Activated CD8-positive, alpha-beta memory T cell treated with anti-CD3 and anti-CD28 coated beads for 4 hours (primary cell): ENCODE measurements at places on chromosomes 2 and 18.

DNA sequence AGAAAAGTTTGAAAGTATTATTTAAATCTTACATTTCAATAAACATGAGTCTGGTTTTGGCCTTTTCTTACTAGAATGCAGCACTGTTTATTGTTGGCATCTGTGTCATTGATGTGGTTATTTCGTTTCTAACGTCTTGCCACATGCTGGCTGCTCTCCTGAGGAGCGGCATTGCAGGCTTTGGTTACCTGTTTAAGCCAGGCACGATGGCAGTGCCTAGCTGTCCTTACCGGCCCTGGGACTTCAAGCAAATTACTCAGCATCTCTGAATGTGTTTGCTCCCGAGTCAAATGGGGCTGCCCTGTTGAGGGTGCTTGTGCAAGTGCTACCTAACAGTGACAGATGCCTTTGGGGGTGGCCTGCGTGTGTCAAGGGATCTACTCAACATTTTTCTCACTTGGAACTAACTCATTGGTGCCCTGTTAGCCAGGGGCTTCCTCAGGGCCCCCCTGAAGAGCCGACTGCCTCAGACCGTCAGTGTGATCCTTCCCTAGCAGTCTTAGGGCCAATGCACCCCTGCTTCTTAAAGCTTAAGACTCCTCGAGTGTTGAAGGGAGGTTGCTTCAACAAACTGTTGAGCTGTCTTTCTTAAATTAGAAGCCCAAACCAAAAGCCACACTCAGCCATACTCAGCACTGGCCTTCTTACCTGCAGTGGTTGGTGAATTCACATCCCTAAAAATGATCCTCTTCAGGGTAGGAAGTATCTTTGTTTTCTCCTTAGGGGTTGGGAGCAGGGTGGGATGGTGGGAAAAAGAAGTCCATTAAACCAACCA is 151.5 kb downstream of the NCK2 start:
- no peak for DNase-seq

DNA sequence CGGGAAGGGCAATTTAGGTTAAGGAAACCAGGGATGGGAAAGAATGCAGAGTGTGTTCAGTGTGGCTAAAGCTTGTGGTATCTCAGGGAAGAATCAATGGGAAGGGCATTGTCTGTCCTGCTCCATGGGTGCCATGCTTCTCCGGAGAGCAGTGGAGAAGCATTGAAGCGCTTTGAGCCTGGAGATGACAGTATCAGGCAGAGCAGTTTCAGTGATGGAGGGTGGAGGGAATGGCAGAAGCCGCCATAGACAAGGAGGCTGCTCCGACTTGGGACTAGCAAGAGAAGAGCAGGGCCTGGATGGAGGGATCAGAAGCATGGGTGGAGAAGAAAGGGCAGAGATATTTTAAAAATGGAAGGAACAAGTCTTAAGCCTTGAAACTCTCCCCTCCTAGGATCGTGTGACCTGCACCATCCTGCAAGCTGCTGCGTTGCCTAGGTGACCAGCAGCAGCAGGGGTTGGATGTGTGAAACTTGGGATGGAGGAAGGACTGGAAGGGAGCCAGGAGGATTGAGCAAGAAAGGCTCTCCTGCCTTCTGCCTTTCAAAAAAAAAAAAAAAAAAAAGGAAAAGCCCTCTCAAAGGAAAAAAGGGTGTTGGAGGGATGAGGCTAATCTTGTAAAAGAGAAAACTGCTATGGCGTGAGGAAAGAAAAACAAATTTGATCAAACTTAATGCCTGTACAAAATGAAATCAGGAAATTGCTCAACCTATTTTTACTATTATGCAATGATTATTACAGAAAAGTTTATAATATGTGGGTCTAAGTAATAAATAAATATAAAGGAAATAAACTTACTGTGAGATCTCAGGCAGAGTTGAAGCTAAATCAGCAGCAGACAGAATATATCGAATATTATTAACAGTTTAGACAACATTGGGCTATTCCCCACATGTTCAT is 493.8 kb upstream of the NRP2 start:
- no peak for DNase-seq

DNA sequence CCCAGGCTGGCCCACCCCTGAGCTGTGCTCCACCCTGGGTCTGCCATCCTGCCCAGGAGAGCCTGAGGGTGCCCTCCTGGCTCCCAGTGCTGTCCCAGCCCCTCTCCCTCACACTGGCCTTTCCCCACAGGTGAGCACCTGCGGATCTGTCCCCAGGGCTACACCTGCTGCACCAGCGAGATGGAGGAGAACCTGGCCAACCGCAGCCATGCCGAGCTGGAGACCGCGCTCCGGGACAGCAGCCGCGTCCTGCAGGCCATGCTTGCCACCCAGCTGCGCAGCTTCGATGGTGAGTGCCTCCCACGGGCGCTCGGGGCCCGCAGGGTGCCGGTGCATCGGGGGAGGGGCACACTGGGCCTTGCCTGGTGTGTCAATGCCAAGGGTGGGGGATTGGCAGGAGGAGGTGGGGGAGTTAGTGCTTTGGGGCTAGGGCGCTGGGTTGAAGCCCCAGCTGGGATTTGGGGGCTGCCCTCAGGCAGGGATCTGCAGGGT is 23.5 kb downstream of the GPC1 start:
- DNase-seq = no peak

GRCh38 chr18:58947136-58947732 is 82.6 kb downstream of the ZNF532 start:
- no peak for DNase-seq

GRCh38 chr2:136452528-136452927 is 312.8 kb upstream of the THSD7B start:
- no peak for DNase-seq

DNA sequence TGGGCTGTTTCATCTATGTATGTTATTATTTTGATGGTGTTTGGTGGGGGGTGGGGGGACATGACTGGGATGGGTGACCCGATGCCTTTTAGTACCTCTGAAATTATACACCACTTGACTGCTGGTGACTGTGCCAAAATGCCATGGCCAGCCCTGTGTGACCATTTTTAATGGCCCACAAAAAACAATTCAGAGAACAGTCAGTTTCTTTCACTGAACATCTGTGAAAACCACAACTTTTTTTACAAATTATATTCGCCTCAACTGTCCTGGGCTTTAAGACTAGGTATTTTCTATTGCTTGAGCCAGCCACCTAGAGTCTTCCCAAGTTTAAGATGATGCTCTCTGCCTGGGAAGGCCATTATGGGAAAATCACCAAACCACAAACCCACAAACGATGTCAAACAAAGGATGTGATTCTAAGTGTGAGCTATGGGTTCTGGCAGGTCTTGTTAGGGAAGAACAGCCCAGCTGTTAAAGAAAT is 33.9 kb downstream of the FN1 start:
- DNase-seq = no peak

DNA sequence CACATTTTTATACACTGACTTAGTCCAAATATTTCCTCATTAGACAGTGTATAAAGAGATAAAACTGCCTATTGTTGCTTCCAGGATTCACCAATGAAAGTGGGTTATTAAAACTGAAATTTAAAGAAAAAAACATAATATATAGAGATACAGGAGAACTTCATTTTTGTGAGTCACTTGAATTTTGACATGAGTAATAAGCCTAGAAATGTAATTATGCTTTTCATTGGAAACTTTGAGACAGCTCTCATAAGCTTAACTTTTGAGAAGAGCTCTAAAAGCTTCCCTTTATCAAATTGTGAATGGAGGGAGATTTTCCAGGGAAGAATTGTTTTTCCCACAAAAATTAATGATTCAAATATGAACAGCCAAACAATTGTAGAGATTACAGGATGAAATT is 14.1 kb downstream of the DYNC2LI1 start:
- DNase-seq = no peak

DNA sequence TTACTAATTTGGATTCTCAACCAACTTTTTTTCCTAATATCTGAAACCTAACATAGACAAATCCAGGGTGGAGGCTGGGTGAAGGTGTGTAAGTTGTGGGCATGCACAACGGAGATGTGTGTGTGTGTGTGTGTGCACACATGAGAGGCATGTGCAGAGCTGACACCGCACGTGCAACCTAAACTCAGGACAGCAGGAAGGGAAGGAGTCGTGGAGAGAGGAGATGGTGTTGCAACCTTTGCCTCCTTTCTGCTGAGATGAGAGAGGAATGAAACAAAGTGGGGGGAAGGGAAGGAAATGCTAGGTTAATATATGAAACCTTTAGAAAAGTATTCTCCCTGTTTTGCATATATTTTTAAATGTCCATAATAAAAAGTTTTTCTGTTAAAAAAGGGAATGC is 64.7 kb downstream of the KCTD1 start:
- DNase-seq = no peak

DNA sequence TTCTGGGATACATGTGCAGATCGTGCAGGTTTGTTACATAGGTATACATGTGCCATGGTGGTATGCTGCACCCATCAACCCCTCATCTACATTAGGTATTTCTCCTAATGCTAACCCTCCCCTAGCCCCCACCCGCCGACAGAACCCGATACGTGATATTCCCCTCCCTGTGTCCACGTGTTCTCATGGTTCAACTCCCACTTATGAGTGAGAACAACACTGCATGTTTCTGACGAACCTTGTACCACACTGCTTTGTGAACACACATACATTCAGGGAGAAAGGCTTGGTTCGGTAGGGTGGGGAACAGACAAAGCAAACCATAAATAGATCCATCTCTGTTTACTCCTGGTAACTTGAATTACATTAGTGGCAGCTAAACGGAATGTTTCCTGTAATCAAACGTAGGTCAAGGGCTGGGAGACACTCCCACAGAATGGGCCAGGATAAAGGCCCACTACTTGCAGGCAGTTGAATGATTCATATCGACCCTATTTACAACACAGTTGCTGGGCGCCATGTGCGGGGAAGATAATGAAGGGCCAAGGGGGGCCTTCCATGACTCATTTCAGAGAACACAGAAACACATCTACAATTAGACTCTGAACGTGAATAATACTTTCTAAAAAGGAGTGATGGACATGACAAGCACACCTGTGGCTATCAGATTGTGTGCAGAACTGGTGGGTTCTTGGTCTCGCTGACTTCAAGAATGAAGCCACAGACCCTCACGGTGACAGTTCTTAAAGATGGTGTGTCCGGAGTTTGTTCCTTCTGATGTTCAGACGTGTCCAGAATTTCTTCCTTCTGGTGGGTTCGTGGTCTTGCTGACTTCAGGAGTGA is 56.8 kb upstream of the KIDINS220 start:
- no peak for DNase-seq

- no peak for DNase-seq
Measured at GRCh38 chr2:182101263-182101662, 115.6 kb downstream of the PPP1R1C start.

DNA sequence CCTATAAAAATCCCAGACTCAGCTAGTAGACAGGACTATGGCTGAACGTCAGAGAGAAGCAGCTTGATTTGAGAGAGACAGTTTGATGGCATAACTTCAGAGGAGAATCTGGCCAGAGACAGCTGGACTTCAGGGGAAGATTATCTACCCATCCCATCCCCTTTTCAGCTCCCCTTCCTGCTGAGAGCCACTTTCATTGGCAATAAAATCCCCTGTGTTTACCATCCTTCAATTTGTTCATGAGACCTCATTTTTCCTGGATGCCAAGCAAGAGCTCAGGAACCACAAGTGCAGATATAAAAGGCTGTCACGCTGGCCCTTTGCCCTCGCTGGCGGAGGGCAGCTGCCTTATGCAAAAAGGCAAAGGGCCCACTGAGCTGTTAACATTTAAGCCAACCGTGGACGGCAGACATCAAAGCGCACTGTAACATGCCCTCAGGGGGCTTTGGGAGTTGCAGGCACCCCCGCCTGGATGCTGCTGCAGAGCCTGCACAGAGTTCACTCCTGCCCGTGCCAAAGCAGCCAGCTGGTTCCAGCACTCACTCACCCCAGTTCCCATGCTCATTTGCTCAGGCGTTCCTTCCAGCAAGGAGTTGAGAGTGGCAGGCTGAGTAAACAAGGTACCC is 164.3 kb upstream of the PGAP1 start:
- no peak for DNase-seq

DNA sequence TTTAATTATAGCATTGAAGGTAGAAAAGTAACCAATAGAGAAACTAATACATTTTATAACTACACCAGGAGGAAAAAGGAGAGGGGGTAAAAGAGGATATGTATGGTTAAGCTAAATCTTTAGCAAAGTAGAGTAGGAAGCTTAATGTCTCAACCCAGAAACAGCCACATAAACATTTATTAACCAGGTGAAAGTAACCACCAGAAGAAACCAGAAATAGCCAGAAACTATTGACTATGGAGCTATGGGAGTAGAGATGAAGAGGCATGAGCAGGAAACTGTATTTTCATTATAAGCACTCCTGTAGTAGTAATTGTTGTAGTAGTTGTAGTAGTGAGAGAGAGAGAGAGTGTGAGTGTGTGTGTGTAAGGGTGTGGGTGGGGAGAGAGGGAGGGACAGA is 617.5 kb upstream of the CHAC2 start:
- DNase-seq = no peak
